ENCODE measurements at places on chromosomes 3 and 15. TPM values are rescaled to one million over a fixed set of nuclear protein-coding genes. Genes with fewer than 3 reads are reported as not detected.

Gene RAP2B
- total RNA-seq = 50.9 TPM

Gene ARL14
- not detected for total RNA-seq

Gene TNFAIP8L3
- total RNA-seq = not detected

Gene OIP5
- total RNA-seq = 26.0 TPM

Gene TNNC1
- 0.34 TPM for total RNA-seq

Gene GOLGA8T
- total RNA-seq = not detected

Gene GOLGA6D
- under 0.01 TPM for total RNA-seq

Gene CCR3
- not detected for total RNA-seq

Gene DBR1
- 22.1 TPM for total RNA-seq

Gene ACOX2
- 1.3 TPM for total RNA-seq

Gene CCR9
- total RNA-seq = not detected

Gene UACA
- 33.3 TPM for total RNA-seq

Gene CD47
- total RNA-seq = 142 TPM

Gene CLEC3B
- not detected for total RNA-seq

Gene SCAANT1
- not detected for total RNA-seq

Gene STAG1
- total RNA-seq = 25.8 TPM

Gene TMC3
- total RNA-seq = not detected

Gene AGBL1
- total RNA-seq = 1.1 TPM

Gene DPPA4
- total RNA-seq = not detected

Gene MRAS
- total RNA-seq = 47.8 TPM

Gene SLC24A5
- 1,301 TPM for total RNA-seq

Gene ZNF502
- total RNA-seq = 2.0 TPM

Gene ZMYND10
- 0.69 TPM for total RNA-seq

Gene C3orf20
- total RNA-seq = under 0.01 TPM

Gene KCNAB1
- total RNA-seq = 0.33 TPM

Gene PRKCD
- 6.9 TPM for total RNA-seq

Gene ZNF639
- 27.2 TPM for total RNA-seq

Gene TTLL13
- not detected for total RNA-seq

Gene CFAP92
- under 0.01 TPM for total RNA-seq

Gene SORD
- total RNA-seq = 74.9 TPM

Gene CTXN2
- not detected for total RNA-seq

Gene ONECUT1
- total RNA-seq = 2.0 TPM

Gene CLN6
- total RNA-seq = 36.5 TPM

Measured in melanocyte of skin (primary cell).